ENCODE measurements at places on chromosomes 2 and 18. TPM values are rescaled to one million over a fixed set of nuclear protein-coding genes. Genes with fewer than 3 reads are reported as not detected.
A peak's percentile ranks its signal among the peaks of the same experiment; 100 is the strongest.

DNA sequence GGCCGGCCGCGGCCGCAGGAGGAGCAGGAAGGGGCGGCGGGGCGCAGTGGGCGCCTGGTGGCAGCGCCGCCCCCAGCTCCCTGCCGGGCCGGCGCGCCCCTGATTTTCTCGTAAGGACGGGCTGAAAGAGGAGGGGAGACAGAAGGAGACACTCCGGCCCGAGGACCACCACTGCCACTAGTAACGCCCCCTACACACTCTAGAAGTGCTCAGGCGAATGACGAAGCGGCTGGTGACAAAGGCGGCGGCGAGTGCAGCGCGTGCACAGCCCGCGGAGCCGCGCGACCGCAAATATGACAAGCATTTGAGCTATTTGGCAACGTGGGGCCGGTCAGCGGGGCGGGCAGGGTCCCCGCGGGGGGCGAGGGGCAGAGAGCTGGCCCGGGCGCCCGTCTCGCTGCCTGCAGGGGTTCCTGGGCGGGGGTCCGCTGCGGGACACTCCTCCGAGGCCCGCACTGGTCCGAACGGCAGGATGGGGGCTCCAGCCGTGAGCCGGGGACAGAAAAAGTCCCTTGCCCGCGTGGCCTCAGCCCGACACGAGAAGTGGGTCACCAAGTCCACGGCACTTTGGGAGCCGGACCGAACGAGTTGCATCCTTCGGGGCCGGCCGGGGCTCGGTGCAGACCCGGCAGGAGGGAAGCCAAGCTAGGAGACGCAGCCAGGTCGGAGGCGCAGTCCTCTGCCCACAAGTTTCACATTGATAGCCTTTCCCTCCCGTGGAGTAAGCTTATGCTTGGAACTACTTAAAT is 524 bp upstream of the SERTAD2 start:
- no peaks in the 10 kb centered on the region for H3K36me3 ChIP-seq
- H3K4me1 ChIP-seq: peaks cover 52% of the 10 kb centered on the region
- H3K4me3 ChIP-seq: peak overlapping the region; percentile 83
- DNase-seq: no peak
- no peaks in the 10 kb centered on the region for H3K27me3 ChIP-seq

- no peak overlapping the region for H3K4me3 ChIP-seq
- no peaks in the 10 kb centered on the region for H3K27me3 ChIP-seq
- DNase-seq: no peak
Measured at GRCh38 chr2:17935242-17935885, 56.9 kb downstream of the KCNS3 start.

- H3K36me3 ChIP-seq: no peaks in the 10 kb centered on the region
- no peak overlapping the region for H3K4me3 ChIP-seq
- H3K4me1 ChIP-seq: peaks cover 3% of the 10 kb centered on the region
- no peak overlapping the region for H3K27ac ChIP-seq
- H3K27me3 ChIP-seq: peaks cover 9% of the 10 kb centered on the region
Measured at GRCh38 chr2:20448246-20448976, 1.5 kb downstream of the RHOB start.

DNA sequence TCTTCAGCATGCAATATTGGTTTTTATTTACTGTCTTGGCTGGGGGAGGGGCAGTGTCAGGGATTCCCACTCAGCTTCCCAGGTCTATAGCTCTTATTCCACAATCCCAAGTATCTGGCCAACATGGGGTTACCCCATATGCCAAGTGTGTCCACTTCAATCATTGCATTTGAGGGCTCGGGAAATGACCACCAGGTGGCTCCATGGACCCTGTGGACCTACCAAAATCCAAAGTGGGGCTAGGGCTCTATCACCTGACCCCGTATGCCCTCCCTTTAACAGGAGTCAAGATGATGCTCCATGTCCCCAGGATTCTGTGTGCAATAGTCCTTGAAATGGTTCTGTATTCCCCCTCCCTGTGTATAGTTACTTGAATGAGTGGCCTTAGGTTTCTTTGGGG is 12.1 kb upstream of the TRAF3IP1 start:
- no peak overlapping the region for H3K4me3 ChIP-seq
- H3K27ac ChIP-seq: no peak overlapping the region
- DNase-seq: no peak
- H3K4me1 ChIP-seq: peaks cover 4% of the 10 kb centered on the region
- no peaks in the 10 kb centered on the region for H3K27me3 ChIP-seq

- H3K27ac ChIP-seq: no peak overlapping the region
- no peaks in the 10 kb centered on the region for H3K27me3 ChIP-seq
- H3K4me3 ChIP-seq: no peak overlapping the region
- H3K36me3 ChIP-seq: no peaks in the 10 kb centered on the region
- H3K4me1 ChIP-seq: peaks cover 11% of the 10 kb centered on the region
- DNase-seq: no peak
Measured at GRCh38 chr18:47118981-47119380, 31.3 kb downstream of the HDHD2 start.

DNA sequence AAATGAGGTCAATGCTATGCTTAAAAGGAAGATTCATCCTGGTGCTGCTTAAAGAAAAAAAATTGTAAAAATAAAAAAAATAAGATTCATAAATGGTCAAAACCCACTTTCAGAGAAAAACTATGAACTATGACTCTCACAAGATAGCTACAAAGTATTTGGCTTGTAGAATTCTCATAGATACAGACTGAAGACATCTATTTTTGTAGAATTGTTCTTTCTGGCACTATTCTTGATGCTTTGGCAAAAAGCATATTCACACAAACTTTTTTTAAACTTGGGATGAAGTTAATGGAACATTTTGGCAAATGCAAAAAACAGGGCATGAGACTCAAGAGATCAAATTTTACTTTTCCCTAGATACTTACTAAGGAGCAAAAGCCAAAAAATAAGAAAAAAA is 12.5 kb upstream of the ANKRD29 start:
- no peaks in the 10 kb centered on the region for H3K4me1 ChIP-seq
- H3K27ac ChIP-seq: no peak overlapping the region
- DNase-seq: no peak
- no peak overlapping the region for H3K4me3 ChIP-seq

- no peak overlapping the region for H3K27ac ChIP-seq
- no peaks in the 10 kb centered on the region for H3K4me1 ChIP-seq
- H3K27me3 ChIP-seq: no peaks in the 10 kb centered on the region
- no peak for DNase-seq
- H3K4me3 ChIP-seq: no peak overlapping the region
- no peaks in the 10 kb centered on the region for H3K36me3 ChIP-seq
Measured at GRCh38 chr2:149630445-149630844, 42.9 kb upstream of the MMADHC start.

DNA sequence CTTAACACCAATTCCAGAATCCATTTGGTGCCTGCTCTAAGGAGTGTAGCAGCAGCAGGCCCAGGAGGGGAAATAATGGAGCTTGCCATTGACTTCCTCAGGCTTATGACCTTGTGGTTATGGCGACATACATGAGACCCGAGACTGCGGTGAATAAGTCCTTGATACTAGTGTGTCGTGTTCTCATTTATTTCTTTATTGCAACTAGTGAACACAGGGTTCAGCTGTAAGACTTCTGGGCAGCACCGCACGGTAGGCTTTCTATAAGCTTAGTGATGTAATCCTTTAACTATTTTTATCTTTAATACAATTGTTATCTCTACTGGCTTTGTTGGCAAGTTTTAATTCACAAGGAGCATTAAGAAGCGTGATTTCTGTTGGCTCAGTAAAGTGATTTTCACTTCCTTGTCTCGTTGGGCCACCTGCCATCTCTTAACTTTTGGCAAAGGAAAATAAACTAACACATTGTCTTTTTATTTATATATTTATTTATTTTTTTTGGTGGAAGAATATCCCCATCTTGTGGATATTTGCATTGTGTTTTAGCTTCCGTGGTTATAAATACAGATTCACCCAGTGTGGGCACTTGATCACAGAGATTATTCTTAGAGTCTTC is 139.8 kb downstream of the LTBP1 start:
- H3K27me3 ChIP-seq: no peaks in the 10 kb centered on the region
- no peaks in the 10 kb centered on the region for H3K36me3 ChIP-seq
- H3K27ac ChIP-seq: no peak overlapping the region
- H3K4me3 ChIP-seq: no peak overlapping the region
- no peak for DNase-seq

DNA sequence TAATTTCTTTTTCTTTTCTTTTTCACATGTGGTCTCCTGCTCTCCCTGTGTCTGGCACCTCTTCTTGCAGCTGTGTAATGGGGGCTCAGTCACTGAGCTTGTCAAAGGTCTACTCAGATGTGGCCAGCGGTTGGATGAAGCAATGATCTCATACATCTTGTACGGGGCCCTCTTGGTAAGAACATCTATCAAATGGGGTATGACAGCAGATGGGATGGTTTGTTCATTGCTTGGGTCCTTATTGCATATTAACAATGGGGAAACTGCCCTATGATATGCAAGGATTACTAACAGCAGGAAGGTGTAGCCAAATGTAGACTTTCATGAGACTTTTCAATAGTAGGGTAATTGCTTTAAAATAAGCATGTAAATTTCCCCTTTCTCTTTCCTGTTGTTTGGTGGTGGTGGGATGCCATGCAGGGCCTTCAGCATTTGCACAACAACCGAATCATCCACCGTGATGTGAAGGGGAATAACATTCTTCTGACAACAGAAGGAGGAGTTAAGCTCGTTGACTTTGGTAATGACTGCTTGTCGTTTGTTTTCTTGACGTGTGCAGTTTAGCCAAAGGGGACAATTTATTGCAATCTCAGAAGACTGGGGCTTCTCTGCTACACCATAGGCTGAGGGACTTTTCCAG is 36.5 kb downstream of the MYO3B start:
- H3K27me3 ChIP-seq: no peaks in the 10 kb centered on the region
- peak; percentile 82 for DNase-seq
- H3K27ac ChIP-seq: peak overlapping the region; percentile 43

DNA sequence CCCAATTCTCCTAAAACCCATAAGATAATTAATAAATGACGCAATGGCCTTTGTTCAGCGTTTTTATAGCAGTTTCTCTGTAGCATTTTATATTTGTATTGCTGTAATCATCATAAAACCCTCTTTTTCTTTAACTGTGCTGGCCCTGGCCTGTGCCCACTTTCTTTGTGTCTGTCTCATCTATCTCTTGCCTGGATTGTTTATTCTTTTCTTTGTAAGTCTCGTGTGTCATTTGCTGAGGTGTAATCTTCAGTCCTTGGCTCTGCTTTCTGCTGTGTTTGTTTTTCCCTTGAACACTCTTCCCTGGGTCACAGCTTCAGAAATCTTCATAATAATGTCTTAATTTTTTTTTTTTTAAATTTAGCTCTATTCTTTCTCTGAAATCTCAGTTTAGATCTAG is 525.8 kb upstream of the LINC00305 start:
- H3K36me3 ChIP-seq: no peaks in the 10 kb centered on the region
- no peak for DNase-seq
- no peak overlapping the region for H3K4me3 ChIP-seq

- no peak overlapping the region for H3K4me3 ChIP-seq
- H3K36me3 ChIP-seq: no peaks in the 10 kb centered on the region
- no peak for DNase-seq
- H3K27me3 ChIP-seq: no peaks in the 10 kb centered on the region
Measured at GRCh38 chr18:44901283-44901682, 220.6 kb downstream of the SETBP1 start.

- no peak for DNase-seq
- no peaks in the 10 kb centered on the region for H3K27me3 ChIP-seq
- H3K36me3 ChIP-seq: no peaks in the 10 kb centered on the region
- no peak overlapping the region for H3K4me3 ChIP-seq
- H3K4me1 ChIP-seq: no peaks in the 10 kb centered on the region
Measured at GRCh38 chr18:24326211-24326610, 71.4 kb downstream of the OSBPL1A start.

- DNase-seq: no peak
- no peaks in the 10 kb centered on the region for H3K27me3 ChIP-seq
- peaks cover 13% of the 10 kb centered on the region for H3K36me3 ChIP-seq
- H3K4me1 ChIP-seq: peaks cover 16% of the 10 kb centered on the region
Measured at GRCh38 chr2:201156640-201157039, 26.3 kb upstream of the CASP10 start.

DNA sequence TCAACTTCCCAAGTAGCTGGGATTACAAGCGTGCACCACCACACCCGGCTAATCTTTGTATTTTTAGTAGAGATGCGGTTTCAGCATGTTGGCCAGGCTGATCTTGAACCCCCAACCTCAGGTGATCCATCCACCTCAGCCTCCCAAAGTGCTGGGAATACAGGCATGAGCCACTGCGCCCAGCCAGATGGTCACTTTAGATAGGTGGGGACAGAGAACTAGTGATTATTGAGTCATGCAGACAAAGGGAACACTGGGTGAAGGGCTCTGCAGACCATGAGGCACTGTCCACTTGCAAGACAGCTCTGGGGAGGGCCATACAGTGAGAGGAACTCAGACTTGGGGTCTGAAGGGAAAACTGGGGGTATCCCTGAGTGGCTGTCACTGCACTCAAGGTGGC is 58.4 kb upstream of the POMC start:
- H3K36me3 ChIP-seq: no peaks in the 10 kb centered on the region
- no peak overlapping the region for H3K27ac ChIP-seq
- H3K27me3 ChIP-seq: no peaks in the 10 kb centered on the region
- H3K4me1 ChIP-seq: peaks cover 29% of the 10 kb centered on the region
- no peak overlapping the region for H3K4me3 ChIP-seq

Gene MC5R
- polyA plus RNA-seq: not detected

Gene KIAA2012
- not detected for polyA plus RNA-seq

Gene LOXHD1
- polyA plus RNA-seq: not detected

Gene LHCGR
- not detected for polyA plus RNA-seq

Gene NCKAP1
- 0.48 TPM for polyA plus RNA-seq

Gene ORC4
- polyA plus RNA-seq: 62.3 TPM

Gene PLCL1
- 0.05 TPM for polyA plus RNA-seq

Gene POMC
- 9.9 TPM for polyA plus RNA-seq

Gene ATIC
- polyA plus RNA-seq: 384 TPM

Gene SPRED2
- polyA plus RNA-seq: 11.8 TPM

All from GM12878 (cell line).